ENCODE measurements at places on chromosomes 12 and 14.
A peak's percentile ranks its signal among the peaks of the same experiment; 100 is the strongest.

DNA sequence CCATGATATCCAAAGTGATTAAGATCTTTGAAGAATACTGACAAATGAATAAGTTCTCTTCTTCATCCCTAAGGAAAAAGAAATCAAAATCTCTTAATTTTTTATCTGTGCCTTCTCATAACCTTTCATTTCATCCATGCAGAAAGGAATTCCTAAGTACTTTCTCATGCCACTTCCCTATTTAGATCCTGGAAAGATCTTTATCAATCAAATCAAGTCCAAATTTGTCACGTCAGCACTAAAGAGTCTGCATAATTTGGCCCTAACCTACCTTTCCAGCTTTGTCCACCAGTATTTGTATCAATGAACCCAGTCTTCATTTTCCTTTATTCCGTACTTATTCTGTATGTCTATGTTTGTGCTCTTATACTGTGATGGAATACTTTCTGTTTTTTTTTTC is 41.2 kb downstream of the VEZT start:
- no peak for DNase-seq

DNA sequence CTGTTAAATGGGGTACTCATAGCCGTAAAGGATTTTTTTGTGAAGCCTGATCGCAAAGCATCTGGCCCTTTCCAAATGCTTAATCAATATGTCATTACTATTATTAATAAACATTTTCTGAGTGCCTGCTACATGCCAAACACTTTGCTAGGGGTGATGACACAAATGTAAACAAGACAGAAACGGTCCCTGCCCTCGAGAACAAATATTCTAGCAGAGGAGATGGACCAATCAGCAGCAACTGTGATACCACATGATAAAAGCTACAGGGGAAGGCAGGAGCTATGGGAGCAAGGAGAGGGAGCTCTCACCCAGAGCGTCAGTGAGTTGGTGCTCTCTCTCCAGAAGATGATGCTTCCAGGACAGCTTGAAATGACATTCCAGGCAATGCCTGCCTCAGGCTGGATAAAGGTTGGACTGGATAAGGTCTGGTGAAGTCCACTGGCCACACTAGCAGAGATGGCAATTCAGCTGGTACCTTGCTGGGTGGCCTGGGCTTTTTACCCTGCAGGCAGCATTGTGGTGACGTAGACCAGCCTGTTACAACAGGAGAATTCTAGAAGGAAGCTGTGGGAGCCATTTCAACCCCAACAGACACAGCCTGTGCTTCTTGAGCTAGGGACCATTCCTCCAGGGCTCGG is 41.1 kb downstream of the ERH start:
- DNase-seq, result no peak

DNA sequence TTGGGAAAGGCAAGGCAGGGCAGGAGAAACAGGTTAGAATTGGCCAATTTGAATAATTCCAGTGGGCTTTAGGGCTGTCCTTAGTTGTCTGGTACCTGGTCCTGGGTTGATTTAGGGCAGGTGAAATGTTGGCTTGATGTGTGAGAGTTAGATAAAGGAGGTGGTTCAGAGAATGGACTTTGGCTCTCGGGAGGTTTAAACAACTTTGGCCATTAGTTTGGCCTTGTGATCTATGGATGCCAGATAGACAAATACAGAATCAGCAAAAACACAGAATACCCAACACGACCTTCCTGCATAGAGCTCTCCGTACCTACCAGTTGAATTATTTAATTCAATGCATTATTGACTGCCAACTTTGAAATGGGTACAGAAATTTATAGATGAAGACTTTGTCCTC is 35.1 kb downstream of the SCN8A start:
- no peak for DNase-seq

DNA sequence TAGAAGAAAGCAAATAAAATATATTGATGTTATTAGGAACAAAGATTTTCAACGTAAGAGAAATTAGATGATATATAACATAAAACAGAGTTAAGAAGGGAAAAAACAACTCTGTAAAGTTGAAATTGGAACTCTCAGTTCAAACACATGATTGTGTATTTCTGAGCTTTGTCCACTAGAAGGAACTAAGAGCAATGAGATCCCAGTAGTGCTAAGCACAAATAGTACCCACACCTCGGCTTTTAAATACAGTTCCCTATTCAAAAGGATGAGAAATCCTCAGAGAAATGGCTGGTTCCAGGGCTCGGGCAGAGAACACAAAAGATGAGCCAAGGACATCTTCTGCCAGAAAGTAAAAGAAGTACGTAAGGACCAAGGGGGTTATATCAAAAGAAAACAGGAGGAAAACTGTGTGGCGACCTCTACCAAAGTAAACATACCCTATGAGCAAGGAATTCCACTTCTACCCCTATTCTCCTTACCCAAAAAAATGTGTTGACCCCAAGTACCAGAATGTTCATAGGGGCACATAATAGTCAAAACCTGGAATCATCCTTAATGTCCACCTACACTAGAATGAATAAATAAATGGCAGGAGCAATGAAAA is 96.6 kb downstream of the SPTSSA start:
- peak; percentile 15 for DNase-seq

- DNase-seq, result no peak
These were observed 856.6 kb upstream of the MGAT4C start for GRCh38 chr12:87112571-87113345.

- DNase-seq, result no peak
These were observed 37.3 kb upstream of the CSRP2 start for GRCh38 chr12:76916170-76916540.

DNA sequence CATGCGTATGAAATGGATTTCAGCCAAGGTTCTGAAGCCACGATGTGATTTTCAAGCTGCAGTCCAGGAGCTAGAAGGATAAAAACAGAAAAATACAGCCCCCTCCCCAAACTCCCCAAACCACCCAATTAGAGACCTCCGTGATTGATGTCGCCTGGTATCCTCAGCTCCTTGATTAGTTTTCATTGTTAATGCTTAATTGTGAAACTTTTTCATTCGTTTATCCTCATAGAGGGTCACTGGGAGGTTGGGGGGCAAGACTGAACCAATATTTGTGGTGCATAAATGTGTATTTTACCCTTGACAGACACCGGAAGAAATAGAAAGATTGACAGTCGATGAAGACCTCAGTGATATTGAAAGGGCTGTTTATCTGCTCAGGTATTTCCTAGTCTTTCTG is 1.6 kb downstream of the PPP4R4 start:
- DNase-seq, result no peak

GRCh38 chr12:80636832-80637231 is 70.6 kb upstream of the MYF6 start:
- no peak for DNase-seq

DNA sequence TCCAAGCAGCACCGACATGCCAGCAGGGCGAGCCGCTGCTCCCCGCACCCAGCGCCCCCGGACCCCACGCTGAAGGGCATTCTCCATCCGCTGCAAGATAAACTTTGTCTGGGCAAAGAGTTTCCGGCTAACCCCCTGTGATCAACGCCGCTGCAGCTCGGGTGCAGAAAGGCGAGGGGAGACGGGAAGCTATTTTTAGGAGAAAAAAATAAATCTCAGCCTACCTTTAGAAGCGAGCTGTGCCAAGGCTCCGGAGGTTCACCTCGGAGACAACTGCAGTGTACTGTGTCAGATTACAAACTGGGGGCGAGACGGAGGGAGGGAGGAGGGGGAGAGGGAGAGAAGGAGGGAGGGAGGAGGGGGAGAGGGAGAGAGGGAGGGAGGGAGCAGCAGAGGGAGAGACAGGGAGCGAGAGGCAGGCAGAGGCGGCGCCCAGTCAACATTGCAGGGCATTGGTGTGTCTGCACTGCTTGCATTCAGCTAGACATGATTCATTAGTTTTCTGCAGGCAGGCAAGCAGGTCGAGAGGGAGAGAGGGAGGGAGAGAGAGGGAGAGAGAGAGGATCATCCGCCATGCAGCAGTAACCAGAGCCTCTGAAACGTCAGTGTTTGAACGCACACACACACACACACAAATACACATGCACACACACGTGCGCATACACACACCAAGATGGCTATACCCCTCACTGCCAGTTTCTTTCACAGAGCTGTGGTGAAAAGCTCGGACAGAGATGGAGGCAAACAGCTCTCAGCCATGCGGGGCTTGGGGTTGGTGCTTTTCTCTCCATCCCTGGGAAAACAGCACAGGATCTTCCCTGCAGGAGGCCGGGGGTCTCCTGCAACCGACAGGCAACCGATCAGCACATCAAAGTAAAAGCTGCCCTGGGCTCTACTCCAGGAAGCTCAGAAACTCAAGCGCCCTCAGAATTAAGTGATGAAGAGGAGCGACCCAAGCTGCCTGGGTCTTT is at the start of gene RIMBP2:
TSS of gene RIMBP2 (minus strand) at position 302 of the 971 bp plus-strand sequence. CDS start 237,286 bp downstream, outside the sequence.
- no peak for DNase-seq

DNA sequence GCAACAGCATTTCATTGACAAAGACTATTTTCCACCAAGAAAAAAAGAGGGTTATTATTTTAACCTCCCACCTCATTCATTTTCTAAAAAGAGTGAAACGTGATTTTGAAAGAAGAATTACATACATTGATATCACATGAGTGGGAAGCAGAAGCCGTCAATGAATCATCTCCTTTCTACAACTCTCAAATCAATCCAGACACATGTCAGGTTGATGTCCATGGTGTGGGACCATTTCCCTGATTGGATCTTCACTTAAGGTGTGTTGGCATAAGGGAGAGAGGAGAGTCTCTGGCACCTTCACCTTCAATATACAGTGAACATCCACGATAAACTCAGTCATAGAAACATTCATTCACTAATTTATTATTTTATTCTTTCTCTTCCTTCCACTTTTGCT is 1095.1 kb downstream of the BCL11B start:
- DNase-seq, result no peak

DNA sequence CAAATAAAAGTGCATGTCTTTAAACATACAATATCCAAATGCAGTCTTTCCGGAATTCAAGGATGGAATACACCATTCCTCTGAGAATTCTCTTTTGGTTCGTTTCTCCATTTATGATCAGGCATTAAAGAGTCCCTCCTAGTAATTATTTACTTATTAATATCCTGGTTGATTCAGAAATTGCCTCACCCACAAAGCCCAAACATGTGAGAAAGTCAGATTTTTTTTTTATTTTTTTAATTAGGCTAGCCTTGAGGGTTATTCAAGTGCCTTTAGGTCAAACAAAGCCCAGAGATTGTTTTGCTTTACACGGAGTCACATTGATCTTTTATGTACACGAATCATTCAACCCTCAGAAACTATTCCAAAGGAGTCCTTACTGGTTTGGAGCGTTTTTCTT is 6.4 kb upstream of the TSPAN8 start:
- DNase-seq, result no peak

- DNase-seq, result no peak
These were observed 125.3 kb upstream of the ATF7IP start for GRCh38 chr12:14239935-14240872.

GRCh38 chr14:58785701-58786100 is 147.9 kb downstream of the DACT1 start:
- no peak for DNase-seq

DNA sequence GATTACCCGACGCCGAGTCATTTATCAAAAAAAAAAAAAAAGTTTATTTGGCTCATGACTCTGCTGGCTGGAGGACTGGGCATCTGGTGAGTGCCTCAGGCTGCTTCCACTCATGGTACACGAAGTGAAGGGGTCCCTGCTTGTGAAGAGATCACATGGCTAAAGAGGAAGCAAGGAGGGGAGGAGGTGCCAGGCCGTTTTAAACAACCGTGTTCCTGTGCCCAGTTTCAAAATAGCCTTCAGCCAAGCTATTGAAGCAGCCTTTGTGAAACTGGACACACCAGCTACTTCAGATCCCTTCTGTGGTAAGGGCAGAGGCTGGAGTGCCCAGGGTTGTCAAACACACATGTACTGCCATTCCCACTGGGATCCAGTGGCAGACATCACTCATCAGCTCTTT is 7.6 kb downstream of the POP5 start:
- DNase-seq, result no peak

- DNase-seq, result peak; percentile 53
These were observed 9.0 kb downstream of the RPS6KL1 start for GRCh38 chr14:74913986-74914573.

DNA sequence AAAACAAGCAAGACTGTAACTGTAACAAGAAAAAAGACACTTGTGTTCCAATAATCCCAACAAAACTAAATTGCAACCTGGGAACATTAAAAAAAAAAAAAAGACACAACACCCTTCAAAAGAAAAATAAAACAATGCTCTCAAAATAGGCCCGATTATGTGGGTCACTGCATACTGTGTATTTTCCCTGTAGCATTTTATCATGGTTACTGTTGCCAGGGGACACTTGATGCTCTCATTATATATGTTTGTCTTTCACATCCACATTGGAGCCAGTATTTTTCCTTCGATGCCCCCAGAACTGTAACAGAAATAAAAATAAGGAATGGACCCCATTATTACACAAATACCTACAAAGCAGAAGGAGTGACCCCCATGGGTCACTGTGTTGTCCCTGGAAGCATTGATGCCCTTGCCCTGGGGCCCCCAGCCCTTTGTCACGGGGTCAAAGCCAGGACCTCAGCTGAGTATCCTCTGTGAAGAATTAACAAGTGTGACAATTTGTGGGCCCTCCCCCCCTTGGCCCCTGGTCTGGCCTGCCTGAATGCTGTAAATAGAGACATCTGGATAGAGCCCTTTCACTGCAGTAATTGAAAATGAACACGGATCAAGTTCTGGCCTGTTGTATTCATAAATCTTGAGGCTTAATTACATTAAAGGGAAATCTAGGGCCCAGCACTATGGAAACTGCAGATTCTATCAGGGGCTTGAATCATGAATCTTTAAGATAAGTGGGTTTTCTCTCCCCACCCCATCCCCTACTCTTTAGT is 72.8 kb downstream of the C12orf42 start:
- DNase-seq, result no peak

DNA sequence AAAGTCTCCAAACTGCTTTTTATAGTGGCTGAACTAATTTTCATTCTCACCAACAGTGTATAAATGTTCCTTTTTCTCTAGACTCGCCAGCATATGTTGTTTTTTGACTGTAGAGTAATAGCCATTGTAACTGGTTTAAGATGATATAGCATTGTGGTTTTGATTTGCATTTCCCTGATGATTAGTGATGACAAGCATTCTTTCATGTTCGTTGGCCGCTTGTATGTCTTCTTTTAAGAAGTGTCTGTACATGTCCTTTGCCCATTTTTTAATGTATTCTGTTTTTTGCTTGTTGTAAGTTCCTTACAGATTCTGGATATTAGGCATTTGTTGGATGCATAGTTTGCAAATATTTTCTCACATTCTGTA is 404.9 kb downstream of the FLRT2 start:
- no peak for DNase-seq

DNA sequence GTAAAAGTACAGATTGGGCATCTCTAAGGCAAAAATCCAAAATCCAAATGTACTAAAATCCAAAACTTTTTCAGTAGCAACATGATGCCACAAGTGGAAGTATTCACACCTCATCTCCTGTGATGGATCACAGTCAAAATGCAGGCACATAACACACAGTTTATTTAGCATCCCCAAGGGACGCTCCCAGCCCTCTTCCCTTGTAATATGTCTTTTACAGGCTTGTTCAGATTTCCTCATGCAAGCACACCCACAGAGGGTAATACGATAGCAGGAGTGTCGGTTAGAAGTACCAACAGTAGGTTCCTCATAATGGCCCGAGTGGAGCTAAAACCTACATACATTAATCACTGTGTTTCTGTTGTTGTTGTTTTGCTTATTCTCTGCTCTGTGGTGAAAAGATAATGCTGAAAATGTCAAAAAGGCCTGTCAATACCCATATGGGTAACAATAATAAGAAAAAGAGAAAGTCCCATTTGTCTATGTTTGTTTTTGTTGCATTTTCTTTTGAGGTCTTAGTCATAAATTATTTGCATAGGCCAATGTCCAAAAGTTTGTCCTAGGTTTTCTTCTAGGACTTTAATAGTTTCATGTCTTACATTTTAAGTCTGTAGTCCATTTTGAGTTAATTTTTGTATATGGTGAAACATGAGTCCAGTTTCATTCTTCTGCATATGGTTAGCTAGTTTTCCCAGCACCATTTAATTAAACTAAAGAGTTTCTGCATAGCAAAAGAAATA is 133.1 kb downstream of the LRIG3 start:
- peak; percentile 56 for DNase-seq

Measured in smooth muscle cell of the brain vasculature (primary cell).